ENCODE measurements at places on chromosomes 16 and 17. TPM values are rescaled to one million over a fixed set of nuclear protein-coding genes. Genes with fewer than 3 reads are reported as not detected.

The LCAT gene
- polyA plus RNA-seq: 34.0 TPM

The HS3ST3B1 gene
- 0.39 TPM for polyA plus RNA-seq

The GJC1 gene
- 6.2 TPM for polyA plus RNA-seq

The ACE gene
- polyA plus RNA-seq: 5.7 TPM

The KRTAP4-4 gene
- polyA plus RNA-seq: not detected

The KRT20 gene
- polyA plus RNA-seq: 0.03 TPM

The SPN gene
- polyA plus RNA-seq: 0.34 TPM

The ABCA10 gene
- polyA plus RNA-seq: 25.1 TPM
